Parietal lobe (tissue), 2 donors: ENCODE measurements at places on chromosomes 1 and 21. TPM values are rescaled to one million over a fixed set of nuclear protein-coding genes. Genes with fewer than 3 reads are reported as not detected.

Gene GREM2
- total RNA-seq = 5.0 TPM

Gene KRTAP7-1
- not detected for total RNA-seq

Gene ACTN2
- 138 TPM for total RNA-seq

Gene LRRC41
- 63.2 TPM for total RNA-seq

Gene TSPEAR
- not detected for total RNA-seq

Gene FH
- 74.5 TPM for total RNA-seq

Gene MSH4
- 1.9 TPM for total RNA-seq

Gene LHX8
- 0.31 TPM for total RNA-seq

Gene CASQ1
- 1.9 TPM for total RNA-seq

Gene TMCO1
- total RNA-seq = 38.5 TPM

Gene ATP6V0B
- 126 TPM for total RNA-seq

Gene PTPN14
- 2.2 TPM for total RNA-seq

Gene SYTL1
- not detected for total RNA-seq

Gene AIRE
- not detected for total RNA-seq

Gene FCRL4
- not detected for total RNA-seq

Gene ACOT7
- total RNA-seq = 51.3 TPM

Gene TUT4
- total RNA-seq = 229 TPM

Gene DMBX1
- not detected for total RNA-seq

Gene VANGL2
- 27.5 TPM for total RNA-seq

Gene TXNDC12
- total RNA-seq = 19.1 TPM

Gene TNFSF4
- total RNA-seq = 1.9 TPM

Gene TNFSF18
- total RNA-seq = 0.63 TPM

Gene BRINP3
- 33.2 TPM for total RNA-seq

Gene FGR
- total RNA-seq = 0.31 TPM

Gene LCE1B
- not detected for total RNA-seq

Gene LCE1A
- not detected for total RNA-seq

Gene FCRLA
- total RNA-seq = not detected
